ENCODE measurements at places on chromosomes 2 and 18.

DNA sequence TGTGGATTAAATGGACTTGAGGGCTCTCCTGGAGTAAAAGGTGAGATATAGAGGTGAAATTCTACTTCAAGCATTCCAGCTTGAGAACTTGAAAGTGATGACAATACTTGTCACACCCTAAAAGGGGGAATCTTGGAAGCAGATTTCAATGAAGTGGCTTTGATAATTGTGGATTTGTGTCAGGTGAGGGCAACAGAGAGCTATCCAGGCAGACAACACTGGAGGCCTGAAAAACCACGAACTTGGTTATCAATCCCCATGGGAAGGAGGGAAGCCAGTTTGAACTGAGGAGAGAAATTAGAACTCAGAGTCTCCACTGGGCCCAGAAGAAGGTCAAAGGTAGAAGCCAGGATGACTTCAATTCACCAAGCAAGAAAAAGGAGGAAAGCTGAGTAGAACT lies 263.9 kb downstream of the FIGN start:
- no peak for DNase-seq

DNA sequence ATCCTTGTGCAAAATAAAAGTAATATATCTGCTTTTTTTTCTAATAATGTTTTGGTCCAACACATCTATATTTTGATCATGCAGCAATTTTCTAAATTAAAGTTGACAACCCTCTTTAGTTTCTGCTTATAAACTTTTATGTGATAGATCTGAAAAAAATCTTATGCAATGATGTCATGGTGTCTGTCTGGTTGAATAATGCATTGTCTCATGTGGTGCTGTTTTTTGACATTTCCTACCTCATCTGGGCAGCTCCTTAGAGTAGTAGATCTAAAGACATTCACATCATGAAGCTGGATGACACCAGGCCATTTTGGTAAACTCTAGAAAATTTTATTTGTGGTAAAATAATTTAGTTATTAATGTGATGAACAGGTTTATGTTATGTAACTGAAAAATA lies 106.8 kb upstream of the FN1 start:
- no peak for DNase-seq

GRCh38 chr2:120606931-120607330 lies 128.7 kb upstream of the GLI2 start:
- DNase-seq = no peak

DNA sequence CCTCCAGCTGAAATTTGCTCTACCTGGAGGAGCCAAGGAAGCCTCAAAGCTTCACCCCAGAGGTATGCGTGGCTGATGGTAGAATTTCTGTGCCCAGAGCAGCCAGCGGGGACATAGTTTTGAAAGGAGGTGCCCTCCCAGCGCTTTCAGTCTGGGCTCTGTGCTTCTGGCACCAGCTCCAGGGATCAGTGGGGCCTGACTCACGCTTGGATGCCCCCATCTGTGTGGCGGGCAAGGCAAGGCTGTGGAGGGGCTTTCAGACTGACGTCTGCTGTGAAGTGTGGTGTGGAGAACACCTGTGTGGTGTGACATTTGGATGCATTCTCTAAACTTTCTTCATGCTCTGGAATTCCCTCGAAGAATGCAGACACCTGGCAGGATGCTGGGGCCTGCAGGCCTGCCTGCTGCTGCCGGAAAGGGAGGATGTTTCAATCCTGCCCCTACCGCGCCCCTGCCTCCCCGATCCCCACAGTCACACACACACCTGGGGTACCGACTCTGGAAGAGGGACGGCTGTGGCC lies 84.1 kb downstream of the CTIF start:
- no peak for DNase-seq

- no peak for DNase-seq
These were observed 40.1 kb downstream of the GPD2 start for GRCh38 chr2:156476021-156476849.

DNA sequence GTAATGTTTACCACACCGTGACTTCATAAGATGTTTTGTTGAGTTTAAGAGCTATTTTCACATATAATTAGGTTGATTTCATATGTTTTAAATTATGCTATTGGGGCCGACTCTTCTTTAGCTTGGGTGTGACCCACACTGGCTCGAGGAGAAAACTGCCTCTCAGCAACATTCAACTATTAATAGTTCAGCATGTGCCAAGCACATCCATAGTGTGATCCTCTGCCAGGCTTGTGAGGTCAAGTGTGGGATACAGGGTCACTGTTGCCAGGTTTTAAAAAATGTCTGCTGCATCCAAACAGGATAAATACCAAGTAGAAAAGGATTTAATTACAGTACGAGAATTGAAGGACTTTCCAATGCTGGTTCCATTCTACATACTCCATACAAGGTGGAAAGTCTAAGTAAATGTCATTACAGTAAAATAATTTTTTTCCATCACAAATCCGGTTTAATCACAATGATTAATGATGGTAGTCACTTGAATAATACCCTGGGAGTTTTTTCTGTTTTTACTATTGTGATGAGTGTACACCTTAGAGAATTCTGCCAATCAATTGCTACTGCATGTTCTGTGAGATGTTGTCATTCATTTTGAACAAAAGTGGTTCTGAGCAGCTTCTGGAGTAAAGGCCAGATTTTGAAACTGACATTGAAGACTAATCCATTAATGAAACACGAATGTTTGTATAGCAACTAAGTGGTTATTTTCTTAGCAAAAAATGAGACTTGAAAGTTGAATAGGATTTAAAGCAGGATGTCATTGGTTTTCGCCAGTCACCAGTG lies 84.5 kb downstream of the ABI2 start:
- no peak for DNase-seq

DNA sequence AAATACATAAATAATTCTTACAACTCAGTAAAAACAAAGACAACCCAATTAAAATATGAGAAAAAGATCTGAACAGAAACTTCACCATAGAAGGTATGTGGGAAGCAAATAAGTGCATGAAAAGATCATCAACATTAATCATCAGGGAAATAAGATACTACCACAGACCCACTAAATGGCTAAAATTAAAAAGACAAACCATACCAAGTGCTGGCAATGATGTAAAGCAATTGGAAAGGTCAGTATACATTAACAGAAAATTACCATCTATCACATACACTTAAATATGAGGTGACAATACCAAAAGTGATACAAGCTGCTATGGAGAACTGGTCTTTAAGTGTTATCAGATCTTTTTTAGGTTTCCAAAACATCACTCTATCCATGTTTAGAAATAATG lies 44.7 kb downstream of the TTR start:
- DNase-seq = no peak

GRCh38 chr18:22504251-22505030 lies 86.7 kb upstream of the CTAGE1 start:
- no peak for DNase-seq

DNA sequence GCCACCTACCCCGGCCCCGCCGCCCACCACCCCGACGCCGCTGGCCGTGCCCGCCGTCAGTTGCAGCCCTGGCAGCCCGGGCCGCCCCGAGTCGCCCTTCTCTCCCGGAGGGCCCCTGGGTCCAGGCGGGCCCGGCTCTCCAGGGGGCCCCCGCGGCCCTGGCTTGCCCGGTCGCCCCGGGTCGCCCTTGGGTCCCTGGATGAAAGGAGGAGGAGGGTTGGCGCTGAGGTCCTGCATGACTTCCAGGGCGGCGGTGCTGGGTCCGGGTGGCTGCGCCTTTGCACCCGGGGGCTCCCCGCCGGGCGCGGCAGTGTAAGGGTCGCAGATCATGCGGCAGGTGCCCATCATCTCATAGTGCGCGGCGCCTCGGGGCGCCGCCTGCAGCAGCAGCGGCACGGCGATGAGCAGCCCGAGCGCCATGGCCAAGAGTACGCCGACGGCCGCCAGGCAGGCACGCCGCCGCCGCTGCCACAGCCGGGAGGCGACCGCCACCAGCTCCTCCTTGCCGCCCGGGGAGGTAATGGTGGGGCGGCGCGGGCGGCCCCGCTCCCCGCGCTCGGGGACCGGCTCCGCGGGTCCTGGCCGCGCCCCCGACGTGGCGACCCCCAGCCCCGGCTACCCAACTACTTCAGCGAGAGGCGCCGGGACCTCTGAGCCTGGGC lies 570 bp downstream of the C1QL2 start:
- DNase-seq = no peak

DNA sequence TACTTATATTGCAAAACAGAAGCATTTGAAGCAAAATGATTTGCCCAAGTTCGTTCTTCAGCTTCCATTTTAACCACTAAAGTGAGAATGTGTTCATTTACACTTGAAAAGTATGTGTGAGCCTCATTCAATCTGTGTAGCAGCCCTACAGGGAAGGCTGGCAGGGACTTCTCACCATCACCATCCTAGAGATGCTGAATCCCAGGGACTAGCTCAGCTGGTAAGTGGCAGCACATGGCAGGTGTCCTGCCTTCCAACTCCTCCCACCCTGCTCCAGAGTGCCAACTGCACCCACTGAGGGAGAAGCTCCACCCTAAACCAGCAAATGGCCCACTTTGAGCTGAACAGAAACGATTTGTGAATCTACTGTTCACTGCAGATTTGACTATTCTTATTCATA lies 91.5 kb downstream of the EN1 start:
- DNase-seq = no peak

DNA sequence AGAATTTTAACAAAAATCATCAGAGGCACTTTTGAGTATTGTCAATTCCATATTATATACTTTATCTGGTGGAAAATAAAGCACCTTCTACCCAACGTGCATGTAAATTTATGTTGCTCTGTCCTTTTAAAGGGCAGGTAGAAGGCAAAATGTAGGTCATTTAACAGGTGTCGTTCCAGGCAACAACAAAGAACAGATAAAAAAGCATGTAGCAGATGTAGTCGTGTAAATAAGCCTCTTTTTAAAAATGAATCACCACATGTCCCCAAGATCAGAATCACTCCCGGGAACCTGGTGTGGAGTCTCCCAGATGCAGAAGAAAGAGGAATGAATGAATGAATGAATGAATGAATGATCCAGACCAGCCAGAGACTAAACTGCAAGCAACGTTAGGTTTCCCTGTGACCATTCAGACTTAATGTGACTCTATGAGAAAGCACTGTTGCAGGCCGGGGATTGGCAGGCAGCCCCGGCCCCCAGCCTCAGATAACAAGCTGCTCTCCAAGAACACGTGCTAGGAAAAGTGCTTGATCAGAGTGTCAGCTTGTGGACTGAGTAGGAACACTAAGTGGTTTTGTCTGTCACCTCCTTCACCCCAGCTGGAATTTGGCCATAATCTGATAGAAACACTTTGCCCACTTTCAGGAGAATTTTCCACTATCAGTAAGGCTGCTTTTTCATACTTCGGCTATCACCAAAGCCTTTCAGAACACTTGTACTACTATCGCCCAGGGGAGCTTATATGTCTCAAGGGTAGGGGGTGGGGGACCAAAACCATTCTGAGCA lies 100.6 kb downstream of the CDK15 start:
- DNase-seq = no peak

DNA sequence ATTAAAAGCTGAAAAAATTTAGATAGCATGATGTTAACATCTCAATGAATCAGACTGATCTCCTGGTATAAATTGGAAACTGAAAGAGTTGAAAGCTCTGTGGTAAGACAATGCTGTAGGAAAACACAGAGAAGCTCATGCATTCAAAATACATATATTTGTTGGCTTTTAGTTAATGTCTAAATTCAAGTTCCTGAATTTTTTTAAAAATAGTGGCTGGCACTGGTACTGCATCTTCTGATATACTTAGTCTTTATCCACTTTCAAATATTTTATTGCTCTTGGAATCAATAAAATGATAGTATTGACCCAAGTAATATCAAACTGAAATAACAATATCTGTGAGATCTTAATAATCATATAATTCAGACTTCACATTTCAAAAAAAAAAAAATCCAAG lies 151.4 kb upstream of the FIGN start:
- no peak for DNase-seq

DNA sequence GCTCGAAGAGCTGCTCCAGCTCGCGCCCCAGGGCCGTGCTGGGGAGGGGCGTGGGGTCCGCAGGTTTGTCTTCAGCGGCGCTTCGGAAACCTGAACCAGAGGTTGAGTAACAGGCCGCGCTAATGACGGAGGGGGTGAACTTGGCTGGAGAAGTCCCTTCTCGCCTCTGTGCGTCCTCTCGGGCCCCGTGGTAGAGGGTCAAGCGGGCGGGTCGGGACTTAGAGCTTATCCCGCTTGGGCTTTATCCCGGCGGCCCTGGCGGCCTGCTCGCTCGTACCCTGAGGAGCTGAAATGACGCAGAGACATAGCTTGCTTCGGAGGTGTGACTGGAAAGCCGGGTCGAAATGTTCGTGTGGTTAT lies 479 bp downstream of the RNMT start:
- DNase-seq = no peak

- peak; percentile 24 for DNase-seq
These were observed 11.8 kb downstream of the CYRIA start for GRCh38 chr2:16653799-16654198.

DNA sequence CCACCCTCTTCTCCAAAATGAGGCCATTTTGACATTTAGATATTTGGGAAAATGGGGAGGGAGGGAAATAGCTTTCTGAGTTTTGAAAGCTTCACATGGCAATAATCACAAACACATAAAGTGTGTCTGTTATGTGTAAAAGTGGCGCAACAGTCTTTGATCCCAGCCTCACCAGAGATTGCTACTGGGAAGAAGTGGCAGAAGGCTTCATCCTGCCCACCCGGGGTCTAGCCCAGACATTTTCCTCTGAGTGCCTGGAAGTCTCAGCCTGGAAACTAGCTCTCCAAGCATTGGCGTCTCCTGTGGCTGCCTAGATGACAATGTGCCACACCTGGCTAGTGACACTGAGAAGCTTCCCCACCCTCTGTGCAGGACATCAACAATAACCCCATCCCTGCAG lies 1.7 kb upstream of the LBH start:
- no peak for DNase-seq

DNA sequence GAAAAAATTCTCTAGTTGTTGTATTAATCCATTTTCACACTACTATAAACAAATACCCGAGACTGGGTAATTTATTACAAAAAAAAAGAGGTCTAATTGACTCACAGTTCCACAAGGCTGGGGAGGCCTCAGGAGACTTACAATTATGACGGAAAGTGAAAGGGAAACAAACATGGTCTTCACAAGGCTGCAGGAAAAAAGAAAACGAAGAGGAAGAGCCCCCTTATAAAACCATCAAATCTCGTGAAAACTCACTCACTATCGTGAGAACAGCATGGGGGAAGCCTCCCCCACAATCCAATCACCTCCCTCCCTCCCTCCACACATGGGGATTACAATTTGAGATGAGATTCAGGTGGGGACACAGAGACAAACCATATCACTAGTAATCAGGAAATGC lies 61.7 kb upstream of the SPTBN1 start:
- no peak for DNase-seq

DNA sequence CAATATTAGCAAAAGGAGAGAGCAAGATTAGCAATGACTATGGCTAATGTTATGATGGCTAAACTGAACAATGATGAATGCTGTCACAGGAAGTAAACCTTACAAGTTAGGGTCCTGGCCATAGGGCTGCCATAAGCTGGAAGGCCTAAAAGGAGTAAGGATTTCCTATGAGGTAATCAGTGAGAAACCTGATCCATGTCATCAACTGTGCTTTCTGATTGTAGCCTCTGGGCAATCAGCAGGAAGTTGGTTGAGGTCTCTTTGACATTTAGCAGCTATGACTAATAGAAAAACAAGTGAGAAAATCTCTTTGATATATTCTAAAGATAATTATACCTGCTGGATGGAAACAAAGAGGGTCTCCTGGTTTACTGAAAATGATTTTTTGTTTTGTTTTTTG lies 193.0 kb downstream of the RAB3GAP1 start:
- no peak for DNase-seq

Data from hippocampal formation (tissue), 2 donors.